RPMI8226 (cell line): ENCODE measurements at places on chromosomes 2 and 18.
A peak's percentile ranks its signal among the peaks of the same experiment; 100 is the strongest.

DNA sequence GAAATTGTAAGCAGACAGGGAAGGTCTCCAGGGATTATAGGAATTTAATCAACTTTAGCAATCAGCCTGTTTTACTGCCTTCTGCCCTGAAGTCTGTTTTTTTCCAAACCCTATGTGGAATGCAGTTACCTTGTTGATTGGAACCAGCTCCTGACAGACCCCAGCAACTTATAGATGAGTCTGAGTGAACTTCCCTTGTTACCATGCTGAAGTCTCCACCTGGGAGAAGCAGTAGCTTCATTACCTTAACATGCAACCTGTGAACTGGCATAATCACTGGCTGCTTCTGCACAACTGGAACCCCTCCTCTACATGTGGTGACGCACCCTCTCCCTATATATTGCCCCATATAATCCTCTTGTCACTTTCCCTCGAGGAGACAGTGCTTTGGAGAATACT, 226.3 kb upstream of the SPOPL start:
- no peak for DNase-seq

- DNase-seq = no peak
Observed at GRCh38 chr18:7373441-7373840, 142.6 kb downstream of the LRRC30 start.

DNA sequence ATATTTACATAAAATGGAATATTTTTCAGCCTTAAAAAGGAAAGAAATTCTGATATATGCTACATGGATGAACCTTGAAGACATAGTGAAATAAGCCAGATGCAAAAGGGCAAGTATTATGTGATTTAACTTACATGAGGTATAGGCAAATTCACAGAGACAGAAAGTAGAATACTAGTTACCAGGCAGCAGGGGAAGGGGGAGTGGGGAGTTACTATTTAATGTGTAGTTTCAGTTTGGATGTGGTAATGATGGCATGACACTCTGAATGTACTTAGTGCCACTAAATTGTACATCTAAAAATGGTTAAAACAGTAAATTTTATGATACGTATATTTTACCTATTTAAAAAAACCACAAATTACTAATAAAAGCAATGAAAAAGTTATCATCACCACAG, 12.1 kb downstream of the METTL4 start:
- DNase-seq = no peak

- peak; percentile 95 for DNase-seq
Observed at GRCh38 chr18:9135912-9136314, 668 bp upstream of the ANKRD12 start.

DNA sequence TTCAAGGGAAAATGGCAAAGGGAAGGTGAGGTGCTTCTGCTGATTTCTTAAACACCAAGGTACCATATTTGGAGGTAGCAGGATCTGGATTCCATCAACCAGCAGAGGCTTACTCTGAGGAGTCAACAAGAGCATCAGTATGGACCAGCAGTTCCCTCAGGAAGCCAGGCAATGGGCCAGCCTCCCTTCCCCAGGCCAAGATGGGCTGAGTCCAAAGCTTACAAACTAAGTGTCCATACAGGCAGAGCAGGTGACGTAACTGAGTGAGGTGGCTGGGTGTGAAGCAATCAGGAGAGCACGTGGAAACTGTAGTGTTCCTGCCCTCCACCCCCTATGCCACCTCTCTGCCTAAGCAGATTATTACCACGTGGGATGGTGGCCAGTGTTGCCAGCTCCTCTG, 134.2 kb upstream of the HNRNPA3 start:
- no peak for DNase-seq

- DNase-seq = no peak
Observed at GRCh38 chr2:75204833-75205232, 5.5 kb upstream of the TACR1 start.

DNA sequence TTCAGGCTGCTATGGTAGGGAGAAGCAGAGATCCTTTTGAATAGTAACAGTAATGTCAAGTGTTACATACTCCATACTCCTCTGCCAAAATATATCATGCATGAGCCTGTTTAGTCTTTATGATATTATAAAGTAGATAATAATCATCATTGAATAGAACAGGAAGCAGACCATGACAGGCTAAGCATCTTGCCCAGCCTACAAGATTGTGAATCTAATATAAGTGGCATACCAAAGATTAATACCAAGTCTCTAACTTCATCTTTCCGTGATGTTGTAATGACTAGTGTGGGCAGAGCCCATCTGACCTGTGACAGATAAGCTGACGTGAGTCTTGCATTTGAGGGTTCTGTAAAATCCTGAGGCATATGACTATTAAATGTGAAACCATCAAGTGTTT, 13.1 kb downstream of the NDUFB3 start:
- no peak for DNase-seq

DNA sequence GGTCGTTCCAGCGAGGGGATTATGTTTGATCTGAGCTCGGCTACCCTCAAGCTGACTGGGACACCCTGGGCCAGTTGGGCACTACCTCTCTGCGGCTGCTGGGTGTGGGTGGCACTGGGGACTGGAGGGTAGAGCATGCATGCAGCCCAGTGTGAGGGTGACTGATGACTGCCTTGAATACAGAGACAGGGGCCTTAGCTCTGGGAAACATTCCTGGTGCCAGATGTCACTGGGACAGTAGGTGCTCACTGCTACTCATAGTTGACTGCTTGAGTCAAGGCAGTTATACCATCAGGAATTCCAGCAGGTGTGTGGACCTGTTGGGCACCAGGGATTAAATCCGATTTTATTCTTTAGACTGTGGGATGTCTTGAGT, 33.6 kb upstream of the ATP6V1B1 start:
- no peak for DNase-seq
